ENCODE measurements at places on chromosomes 11 and 22.
A peak's percentile ranks its signal among the peaks of the same experiment; 100 is the strongest.

- DNase-seq, result no peak
Observed at GRCh38 chr11:45224766-45225165, 61.4 kb downstream of the SYT13 start.

DNA sequence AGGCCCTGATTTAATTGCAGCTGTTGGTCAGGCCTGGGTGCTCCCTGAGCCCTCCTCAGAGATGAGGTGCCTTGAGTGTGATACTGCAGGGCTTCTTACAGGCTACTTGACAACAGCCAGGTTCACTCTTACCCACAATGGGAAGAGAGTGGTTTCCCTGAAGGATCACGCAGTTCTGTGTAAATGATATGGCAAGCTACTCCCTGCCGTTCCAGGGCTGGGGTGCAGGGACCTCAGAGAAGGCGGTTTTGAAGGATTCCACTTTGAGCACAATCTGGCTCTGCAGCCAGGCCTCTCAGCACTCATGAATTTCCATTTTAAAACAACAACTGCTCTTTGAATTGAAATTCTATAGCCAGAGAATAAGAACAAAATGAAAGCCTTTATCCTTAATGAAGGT, 92.9 kb downstream of the SLC17A6 start:
- no peak for DNase-seq

DNA sequence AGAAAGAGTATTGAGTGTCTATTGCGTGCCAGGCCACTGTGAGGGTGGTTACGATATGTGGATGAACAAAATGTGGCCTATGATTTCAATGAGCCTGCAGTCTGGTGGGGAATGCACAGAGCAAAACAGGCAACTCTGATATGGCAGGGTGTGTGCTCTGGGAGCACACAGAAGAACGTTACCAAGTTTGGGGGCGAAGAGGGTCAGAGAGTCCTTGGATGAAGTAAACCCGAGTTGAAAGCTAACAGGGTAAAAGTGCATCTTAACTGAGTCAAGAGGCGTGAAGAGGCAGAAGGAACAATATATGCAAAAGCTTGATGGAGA, 258 bp downstream of the CFAP68 start:
- no peak for DNase-seq

DNA sequence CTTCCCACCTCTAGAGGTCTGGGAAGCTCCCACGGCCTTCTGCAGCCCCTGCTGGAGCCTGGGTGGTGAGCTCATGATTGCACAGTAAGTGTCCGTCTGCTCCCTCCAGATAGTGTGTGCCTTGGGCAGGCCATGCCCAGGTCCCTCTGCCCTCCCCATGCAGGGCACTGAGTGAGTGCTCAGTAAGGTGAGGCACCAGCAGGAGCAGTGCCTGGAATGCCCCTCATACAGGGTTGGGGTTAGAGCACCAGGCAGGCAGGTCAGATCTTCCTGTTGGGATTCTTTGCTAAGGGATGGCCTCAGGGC, 50.3 kb downstream of the NAT10 start:
- DNase-seq, result no peak

DNA sequence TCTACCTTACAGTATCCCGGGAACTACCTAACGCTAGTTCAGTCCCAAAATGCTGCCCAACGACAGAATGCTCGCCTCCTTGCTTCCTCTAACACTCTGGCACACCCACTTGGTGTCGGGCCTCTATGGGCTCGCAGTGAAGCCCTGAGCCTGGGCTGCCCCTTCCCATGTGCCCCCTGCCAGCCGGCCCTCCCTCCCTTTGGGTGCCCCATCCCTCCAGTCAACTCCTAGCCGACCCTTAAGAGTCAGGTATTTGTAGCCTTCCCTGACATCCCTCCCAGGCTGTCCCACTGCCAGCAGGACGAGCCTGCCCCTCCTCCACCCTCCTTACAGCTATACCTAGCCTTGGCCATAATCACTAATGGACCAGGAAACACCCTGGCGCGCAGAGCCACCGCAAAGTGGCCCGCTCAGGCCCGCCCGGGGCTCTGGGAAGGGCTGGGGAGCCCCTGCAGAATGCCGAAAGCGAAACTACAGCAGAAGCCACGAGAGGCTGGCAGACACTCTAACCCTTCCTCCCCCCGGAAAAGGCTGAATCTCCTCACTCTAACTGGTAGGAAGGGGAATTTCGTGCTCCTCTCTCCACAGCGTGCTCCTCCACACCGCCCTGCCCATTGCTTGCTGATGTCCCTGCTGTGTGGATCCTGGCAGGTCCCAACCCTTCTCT, 8.2 kb downstream of the CBX7 start:
- peak; percentile 19 for DNase-seq

DNA sequence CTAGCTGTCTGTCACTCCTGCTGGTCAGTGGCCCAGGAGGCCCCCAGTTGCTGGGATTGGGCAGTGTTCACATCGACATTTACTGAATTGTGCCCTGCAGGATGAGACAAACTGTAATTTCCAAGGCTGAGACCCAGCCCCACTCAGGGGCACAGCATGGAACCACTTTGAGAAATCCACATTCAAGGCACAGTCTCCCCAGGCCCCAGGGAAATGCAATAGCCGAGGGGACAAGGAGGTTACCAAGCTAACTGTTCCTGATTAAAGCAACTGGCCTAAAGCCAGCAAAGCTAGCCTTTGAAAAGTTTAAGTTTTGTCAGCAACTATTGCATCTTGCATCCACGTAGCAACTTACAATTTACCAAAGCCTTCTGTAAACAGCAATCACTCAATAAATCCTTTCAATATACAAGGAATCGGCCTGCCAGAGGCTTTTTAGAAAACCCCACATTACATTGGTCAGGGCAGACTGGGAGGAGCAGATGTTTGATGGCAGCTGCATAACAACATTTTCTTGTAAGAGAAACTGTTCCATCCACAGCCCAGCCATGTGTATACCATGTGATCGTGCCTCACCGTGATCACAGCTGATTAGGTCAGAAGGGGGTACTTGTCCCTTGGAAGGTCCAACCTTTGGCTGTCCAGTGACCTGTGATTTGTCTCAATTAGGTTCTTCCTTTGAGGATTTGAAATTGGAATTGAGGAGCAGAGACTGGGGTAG, 103.9 kb downstream of the TENM4 start:
- no peak for DNase-seq

DNA sequence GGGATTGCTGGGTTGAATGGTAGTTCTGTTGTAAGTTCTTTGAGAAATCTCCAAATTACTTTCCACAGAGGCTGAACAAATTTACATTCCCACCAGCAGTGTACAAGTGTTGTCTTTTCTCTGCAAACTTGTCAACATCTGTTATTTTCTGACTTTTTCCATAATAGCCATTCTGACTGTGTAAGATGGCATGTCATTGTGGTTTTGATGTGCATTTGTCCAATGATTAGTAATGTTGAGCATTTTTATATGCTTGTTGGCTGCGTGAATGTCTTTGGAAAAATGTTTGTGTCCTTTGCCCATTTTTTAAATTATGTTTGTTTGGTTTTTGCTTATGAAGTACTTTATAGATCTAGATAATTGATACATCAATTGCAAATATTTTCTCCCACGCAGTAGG, 1025.0 kb downstream of the JRKL start:
- no peak for DNase-seq

DNA sequence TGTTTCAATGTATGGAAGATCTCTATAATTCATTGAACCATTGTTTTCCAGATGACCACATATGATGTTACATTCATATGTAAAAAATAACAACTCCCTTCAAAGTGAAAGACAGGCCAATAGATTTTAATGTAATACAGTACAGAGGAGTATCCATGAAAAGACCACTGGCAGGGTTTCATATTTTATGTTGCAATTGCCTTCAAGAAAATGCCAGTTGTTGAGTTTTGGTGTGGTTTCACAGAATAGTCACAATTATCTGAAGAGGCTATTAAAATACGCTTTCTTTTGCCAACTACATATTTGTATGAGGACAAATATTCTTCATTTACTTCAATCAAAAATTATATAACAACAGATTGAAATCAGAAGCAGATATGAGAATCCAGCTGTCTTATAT, 14.3 kb downstream of the AMOTL1 start:
- DNase-seq, result no peak

GRCh38 chr11:10581481-10582019, 13.1 kb upstream of the LYVE1 start:
- DNase-seq, result no peak

DNA sequence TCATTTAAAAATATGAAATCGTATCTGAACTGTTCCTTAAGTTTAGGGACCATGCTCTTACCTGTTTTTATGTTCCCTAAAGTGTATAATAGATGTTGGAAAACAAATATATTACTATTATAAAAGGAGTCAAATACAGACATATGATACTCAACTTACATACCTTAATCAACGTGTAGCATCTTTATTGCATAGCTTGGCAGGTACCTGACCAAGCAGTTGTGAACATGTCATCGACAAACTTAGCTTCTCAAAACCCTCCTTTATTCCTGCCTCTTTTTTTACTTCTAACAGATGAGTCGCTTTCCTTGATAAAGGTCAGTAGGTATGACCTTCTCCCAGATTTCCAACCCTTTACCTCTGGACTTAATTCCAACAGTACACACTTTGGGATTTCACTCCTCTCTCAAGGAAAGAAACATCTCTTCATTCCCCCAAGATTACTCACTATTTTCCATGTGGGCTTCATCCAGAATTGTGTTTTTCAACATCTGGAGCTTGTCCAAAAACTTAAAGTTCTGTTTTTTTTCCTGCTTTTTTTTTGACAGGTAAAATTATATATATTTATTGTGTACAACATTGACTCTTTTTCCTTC, 11.9 kb downstream of the HIPK3 start:
- DNase-seq, result no peak

- no peak for DNase-seq
Observed at GRCh38 chr11:94820480-94820879, 52.3 kb downstream of the AMOTL1 start.

DNA sequence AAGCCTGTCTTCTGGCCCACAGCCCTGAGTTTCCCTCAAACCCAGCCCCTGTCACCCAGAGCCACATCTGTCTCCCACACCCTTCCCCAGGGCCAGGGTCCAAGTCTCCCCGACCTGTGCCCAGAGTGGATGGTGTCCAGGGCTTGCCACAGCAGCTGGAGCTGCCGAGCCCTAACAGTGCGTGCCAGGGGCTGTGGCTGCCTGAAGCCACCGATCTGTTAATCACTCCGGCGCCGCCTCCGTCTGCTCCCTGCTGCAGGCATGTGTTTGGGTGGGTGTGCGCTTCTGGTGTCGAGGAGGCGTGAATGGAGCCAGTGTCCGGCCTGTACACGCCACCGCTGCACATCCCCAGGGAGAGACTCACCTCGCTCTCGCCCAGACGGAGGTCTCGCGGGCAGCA, 26.1 kb downstream of the SHISAL1 start:
- DNase-seq, result no peak

GRCh38 chr22:46602025-46602424, 18.2 kb upstream of the GRAMD4 start:
- DNase-seq, result no peak

- no peak for DNase-seq
Observed at GRCh38 chr11:76685237-76685636, 14.7 kb upstream of the LRRC32 start.

- DNase-seq, result no peak
Observed at GRCh38 chr22:44051358-44051757, 27.3 kb downstream of the PARVB start.

DNA sequence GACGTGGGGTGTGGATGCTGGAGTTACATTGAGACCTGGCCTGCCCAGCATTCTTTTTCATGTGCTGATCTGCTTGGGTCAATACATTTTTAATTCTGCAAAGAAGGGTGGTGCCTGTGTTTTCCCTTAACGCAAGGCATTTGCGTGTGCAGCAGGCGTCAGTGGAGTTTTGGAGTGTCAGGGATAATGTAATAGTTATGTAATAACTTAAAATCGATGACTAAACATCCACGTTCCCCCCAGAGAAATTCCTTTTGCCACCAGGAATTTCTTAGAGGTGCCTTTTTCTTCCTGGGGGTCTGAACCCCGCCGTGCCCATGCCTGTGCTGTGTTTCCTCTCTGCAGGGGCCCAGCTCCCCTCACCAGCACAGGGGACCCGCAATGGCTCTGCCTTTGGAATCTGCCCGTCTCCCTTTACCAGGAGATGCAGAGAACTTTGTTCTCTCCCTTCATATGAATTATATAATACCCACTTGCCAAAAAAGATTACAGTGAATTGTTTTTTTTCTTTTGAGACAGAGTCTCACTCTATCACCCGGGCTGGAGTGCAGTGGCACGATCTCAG, 62.6 kb downstream of the TBC1D22A start:
- no peak for DNase-seq

GRCh38 chr11:59857439-59858434, 8.6 kb downstream of the TCN1 start:
- no peak for DNase-seq

GRCh38 chr11:127226949-127227348, 226.4 kb upstream of the KIRREL3 start:
- no peak for DNase-seq

DNA sequence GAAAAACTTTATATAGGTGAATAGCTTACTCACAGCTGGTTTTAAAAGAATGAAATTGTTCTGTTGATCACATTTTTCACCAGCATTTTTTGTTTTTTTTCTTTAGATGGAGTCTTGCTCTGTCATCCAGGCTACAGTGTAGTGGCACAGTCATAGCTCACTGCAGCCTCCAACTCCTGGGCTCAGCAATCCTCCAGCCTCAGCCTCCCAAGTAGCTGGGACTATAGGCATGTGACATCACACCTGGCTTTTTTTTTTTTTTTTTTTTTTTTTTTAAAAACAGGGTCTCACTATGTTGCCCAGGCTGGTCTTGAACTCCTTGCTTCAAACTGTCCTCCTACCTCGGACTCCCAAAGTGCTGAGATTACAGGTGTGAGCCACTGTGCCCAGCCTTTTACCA, 3.6 kb downstream of the PACS1 start:
- DNase-seq, result no peak

DNA sequence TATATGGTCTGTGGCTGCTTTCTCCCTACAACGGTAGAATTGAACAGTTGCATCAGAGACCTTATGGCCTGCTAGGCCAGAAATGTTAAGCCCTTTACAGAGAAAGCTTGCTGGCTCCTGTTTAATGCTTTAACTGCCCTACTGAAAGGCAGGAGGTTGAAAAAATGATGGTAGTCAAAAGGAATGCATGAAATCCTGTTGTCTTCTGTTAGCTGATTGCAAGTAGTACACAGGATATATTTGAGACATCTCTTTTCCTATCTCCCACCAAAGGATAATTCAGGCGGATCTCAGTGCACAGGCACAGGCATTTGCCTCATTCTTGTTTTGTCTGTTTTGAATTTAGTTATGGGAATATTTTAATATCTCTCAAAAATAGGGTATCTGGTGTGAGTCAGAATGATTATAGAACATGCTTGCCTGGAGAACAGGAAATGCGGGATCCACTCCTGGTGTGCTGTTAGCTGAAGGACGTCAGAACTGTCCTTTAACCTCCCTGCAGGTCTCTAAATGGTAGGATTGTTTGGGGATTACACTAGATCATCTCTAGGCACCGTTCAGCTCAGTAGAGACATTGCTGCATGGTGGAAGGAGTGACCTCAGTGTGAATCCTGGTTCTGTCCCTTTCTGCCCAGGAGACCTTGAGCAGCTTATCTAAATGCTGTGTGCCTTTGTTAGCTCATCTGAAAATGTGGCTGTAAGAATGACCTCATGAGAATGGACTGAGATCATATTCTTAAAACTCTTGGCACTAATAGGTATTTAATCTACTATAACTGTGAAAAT, 49.5 kb downstream of the PACS1 start:
- no peak for DNase-seq

- no peak for DNase-seq
Observed at GRCh38 chr22:31244046-31244942, 32.2 kb downstream of the LIMK2 start.

Measured in activated naive CD4-positive, alpha-beta T cell (primary cell).